ENCODE measurements at places on chromosomes 13 and 19.

GRCh38 chr13:99911965-99912566, 59.5 kb downstream of the ZIC5 start:
- DNase-seq, result no peak

- DNase-seq, result no peak
Measured at GRCh38 chr19:10339380-10339960, at the start of gene ICAM3. Gene ICAM3 (minus strand): TSS chr19:10339624. CDS start chr19:10339614, 10 bp downstream.

- no peak for DNase-seq
Measured at GRCh38 chr13:99947666-99948065, 23.9 kb downstream of the ZIC5 start.

- no peak for DNase-seq
Measured at GRCh38 chr13:100280681-100281080, 191.8 kb downstream of the PCCA start.

DNA sequence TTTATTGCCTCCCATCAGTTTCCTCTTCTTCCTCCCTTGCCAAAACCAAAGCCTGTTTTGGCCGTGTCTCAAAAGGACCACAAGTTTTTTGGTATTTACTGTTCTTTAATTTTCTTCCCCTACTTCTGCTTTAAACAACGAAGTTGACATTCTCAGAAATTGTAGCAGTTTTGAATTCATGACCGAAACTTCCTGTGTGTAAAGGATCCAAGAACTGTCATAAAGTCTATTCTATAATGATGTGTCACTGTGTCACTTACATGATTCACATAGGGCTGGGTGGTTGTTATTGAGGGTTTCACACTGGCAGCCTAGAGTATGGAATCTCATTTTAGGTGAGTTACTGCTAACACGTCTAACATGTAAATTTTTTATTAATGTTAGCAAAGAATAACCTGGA, 741.0 kb upstream of the KLHL1 start:
- DNase-seq, result no peak

DNA sequence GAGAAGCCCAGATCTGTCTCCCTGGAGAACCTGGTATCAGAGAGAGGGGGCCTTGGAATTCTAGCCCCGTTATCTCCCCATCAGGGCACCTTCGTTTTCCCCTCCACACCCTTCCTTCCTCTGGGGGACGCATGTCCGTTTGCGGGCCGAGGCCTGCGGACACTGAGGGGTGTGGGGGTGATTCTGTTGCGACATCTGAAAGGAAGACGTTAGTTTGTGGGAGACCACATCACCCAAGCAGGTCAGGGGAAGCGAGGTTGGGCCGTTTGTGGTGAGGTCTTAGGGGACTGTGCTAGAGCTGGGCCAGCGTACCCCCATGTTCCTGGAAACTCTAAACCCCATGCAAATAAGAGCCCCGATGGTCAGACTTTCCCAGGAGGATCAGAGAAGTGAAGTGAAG, 3.7 kb upstream of the HSH2D start:
- DNase-seq, result no peak

GRCh38 chr13:30109471-30110135, 197.7 kb downstream of the KATNAL1 start:
- DNase-seq, result no peak

DNA sequence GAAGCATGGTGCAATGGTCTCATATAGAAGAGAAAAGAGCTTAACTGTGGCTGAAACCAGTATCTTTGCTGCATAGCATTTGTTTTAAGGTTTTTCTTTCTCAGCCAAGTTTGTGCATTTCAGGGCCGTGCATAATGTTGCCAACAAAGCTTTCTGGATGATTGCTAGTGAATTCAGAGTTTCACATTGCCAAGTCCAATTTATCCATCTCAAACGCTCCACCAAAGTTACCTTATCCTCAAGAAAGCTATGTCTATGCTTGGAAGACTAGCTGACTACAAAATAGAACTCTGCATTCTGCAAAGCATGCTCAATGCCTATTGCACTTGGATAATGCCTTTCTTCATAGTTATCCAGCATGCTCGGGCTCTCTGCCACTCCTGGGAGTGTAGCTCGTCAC, 535.8 kb upstream of the SGCG start:
- no peak for DNase-seq

DNA sequence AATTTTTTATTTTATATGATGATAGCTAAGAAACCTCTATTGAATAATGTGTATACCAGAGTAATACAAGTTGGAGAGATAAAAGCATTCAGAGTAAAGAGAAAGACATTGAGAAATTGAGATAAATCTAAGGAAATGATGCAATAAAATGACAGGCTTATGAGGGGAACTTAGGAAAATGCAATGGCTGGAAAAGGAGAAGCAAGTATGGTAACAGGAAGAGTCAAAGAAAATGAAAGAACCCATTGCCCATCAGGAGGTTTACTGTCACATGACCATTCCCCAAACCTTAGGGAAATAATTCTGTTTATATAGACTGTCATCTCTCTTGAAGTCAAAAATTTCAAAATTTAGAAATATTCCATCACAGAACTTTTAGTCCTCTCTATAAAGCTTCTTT, 808.0 kb upstream of the PRR20A start:
- no peak for DNase-seq

- no peak for DNase-seq
Measured at GRCh38 chr19:42169486-42170413, 37.5 kb upstream of the POU2F2 start.

- DNase-seq, result no peak
Measured at GRCh38 chr19:33085570-33086128, 4.7 kb downstream of the GPATCH1 start.

GRCh38 chr13:69198706-69199105, 908.9 kb upstream of the ATXN8OS start:
- no peak for DNase-seq

DNA sequence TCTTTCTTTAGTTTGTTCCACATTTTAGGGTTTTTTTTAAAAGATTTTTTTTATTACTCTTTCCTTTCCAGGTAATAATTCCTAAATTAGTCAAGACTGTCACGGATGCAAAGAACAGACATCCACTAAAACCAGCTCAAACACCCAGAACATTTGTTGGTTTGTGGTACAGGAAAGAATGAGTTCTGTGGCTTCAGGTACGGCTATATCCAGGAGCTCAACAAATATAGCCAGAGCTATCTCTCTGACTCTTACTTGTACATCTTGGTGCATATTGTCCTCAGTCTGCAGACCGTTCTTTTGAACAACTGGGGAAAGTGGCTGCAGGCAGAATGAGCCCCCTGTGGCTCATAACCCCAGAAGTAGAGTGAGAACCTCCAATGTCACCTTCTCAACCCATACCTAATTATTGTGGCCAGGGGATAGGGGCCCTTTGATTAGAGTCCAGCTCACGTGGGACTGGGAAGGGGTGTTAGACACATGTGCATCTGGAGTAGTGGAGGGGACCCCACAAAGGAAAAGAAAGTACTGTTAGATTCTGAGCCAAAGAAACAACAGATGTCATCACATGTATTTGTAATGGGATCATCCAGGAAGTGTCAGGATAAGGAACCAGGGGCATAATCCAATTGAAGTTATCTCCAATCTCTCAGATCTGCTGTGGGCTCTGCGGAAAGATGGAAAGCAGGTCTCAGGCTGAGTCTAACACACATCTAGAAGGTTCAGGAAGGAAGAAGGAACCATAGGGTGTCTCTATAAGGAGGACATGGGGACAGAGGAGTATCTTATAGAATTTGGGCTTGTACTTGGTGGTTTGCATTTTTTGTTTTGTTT, 1.9 kb upstream of the ZNF358 start:
- DNase-seq, result no peak

DNA sequence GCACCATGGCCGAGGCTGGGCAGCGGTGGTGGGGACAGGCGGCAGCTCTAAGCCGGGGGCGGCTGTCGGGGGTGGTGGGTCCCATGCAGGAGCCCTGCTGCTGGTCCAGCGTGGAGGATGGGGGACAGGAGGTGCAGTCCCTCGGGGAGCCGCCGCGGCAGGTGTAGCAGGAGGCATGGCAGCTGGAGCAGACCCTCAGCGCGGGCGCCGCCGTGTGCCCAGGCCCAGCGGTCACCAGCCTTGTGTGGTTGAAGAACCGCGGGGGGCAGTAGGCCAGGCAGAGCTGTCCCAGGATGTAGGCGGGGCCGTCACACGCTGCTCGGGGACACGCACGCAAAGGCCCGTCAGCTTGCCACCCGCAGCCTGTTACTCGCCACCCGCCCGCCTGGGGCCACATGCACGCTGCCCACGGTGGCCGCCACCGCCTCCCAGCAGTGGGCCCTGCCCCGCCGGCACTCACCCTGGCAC, 2.9 kb upstream of the C19orf25 start:
- DNase-seq, result no peak

DNA sequence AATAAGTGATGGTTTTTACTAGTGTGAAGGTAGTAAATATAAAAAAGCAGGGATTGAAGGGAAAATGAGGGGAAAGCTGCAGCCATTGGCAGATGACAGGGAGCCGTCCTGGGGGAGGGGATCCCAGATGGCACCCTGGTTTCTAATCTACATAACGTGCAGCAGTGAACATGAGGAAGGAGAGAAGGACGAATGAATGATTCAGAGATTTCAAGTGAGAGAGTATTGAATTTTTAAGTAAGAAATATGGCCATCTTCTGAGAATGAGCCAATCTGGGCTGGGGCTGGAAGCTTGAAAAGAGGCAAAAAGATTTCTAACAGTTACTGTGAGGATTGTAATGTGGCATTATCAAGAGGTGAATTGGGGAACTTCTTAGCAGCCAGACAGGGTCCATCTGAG, 414.2 kb downstream of the MYO16 start:
- no peak for DNase-seq

DNA sequence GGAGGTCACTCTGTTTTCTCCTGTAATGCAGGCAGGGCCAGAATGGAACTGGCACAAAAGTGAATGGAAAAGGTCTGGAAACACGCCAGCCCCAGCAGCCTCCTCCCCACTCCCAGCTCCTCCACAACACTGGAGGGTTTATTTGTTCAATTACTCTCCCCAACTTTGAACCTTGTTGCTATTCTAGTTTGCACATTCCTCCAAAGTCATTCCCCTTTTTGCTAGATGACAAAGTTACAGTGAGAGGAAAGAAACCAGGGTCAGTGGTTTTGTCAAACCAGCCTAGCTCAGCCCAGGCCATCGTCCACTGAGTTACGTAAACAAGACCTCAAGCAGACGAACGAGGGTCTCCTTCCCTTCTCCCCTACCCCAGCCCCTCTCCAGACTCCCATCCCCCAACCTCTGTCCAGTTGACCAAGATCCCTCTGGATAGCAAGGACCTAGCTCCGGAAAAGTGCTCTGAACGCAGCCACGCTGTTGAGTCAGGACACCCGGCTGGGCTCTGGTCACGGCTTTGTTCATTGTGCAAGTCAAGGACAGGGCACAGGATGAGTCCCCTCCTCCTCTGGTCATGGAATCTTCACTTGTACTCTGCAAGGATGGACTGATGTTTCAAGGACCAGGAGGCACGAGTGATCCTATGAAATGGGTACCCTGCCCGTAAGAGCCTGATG, 180.0 kb downstream of the USP12 start:
- DNase-seq, result no peak

DNA sequence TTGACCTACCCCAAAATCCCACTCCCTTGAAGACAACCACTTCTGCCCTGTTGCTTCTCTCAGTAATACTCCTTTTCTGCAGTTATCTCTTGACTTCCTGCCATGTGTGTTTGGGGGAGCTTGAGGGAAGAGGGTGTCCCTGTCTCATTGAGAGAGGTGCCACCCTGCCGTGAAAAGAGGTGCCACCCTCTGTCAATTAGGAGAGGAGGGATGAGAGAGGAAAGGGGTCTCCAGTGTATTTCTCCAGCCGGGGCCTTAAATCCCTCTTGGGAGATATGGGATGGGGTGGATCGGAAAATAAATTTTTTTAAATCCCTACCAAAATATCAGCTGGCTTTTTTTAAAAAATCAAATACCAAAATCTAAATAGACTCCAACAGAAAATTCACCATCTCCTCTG, 16.5 kb downstream of the PLD3 start:
- no peak for DNase-seq

GRCh38 chr19:28075229-28075628, 1137.7 kb downstream of the UQCRFS1 start:
- DNase-seq, result no peak

DNA sequence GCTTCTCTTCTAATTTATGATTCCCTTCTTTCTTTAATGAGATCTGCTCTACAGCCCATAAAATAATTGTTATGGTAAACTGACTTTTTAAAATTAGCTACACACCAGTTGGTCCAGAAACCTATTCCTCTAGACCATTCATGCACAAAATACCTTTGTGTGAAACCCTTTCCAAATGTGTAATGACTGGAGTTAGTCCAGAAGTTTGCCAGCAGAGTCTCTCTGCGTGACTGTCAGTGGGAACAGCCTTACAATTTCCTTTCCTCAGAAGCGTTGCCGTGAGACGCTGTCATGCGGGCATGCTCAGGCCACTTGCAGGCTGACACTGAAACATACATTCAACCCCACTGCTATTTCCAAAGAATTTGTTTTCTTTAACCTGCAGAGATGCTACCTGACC, 965.2 kb downstream of the PCDH9 start:
- DNase-seq, result no peak

DNA sequence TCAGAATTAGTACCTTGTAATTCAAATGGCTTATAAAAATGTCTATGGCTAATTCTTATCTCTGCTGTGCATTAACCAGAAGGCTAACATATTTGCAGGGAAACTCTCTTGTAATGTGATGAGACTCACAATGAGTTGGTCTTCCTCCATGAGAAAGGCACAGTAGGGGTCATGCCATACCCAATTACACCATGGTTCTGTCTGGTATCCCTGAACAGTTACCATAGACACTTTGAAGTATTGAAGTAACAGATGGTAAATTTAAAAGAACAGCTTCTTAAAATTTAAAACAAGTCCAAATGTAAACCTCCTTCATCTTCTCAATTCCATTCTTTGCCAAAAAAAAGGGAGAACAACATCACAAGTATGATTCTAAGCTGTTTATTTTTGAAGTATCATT, 22.6 kb upstream of the SLAIN1 start:
- DNase-seq, result no peak

GRCh38 chr13:44040070-44040817, 160.5 kb downstream of the LACC1 start:
- no peak for DNase-seq

GRCh38 chr13:83824560-83824959, 57.7 kb downstream of the SLITRK1 start:
- no peak for DNase-seq

DNA sequence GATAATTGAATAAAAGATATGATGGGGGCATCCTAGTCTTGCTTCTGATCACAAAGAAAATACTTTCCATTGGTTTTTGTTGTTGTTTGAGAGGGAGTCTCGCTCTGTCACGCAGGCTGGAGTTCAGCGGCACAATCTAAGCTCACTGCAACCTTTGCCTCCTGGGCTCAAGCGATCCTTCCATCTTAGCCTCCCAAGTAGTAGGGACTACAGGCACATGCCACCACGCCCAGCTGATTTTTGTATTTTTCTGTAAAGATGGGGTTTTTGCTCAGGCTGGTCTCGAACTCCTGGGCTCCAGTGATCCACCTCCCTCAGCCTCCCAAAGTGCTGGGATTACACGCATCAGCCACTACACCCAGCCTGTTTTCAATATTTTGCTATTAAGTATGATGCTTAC, 17.1 kb upstream of the PSMC4 start:
- DNase-seq, result no peak

GRCh38 chr13:73943137-73943964, 190.9 kb downstream of the KLF12 start:
- DNase-seq, result no peak

GRCh38 chr19:51207747-51208146, 17.1 kb upstream of the CD33 start:
- DNase-seq, result no peak
